ENCODE measurements at places on chromosomes 2 and 18.

DNA sequence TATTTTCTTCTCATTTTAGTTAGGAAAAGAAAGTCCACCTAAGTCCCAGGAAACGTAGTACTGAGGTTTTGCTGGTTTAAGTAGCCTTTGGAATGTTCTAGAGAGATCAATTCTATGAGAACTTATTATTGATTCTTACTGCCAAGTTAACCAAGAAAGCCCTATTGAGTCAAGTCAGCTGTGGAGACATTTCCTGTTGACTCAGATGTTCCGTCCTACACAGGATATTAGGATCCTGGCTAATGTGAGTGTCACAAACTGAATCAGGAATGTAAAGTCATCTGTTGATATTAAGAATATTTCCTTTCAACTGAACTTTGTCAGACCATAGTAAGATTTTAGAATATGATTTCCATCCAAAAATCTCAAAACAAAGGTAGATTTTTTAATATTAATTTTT, 654.3 kb downstream of the LRRTM4 start:
- no peak for DNase-seq

- no peak for DNase-seq
Observed at GRCh38 chr2:143686585-143687164, 557.5 kb downstream of the ARHGAP15 start.

- no peak for DNase-seq
Observed at GRCh38 chr2:219422952-219423534, 4.9 kb downstream of the DES start.

GRCh38 chr2:74343316-74343715, at the start of gene SLC4A5:
SLC4A5 (minus strand) TSS chr2:74343416; CDS start chr2:74315023, 28,393 bp downstream.
- no peak for DNase-seq

GRCh38 chr2:85222792-85223191, 89.6 kb downstream of the TCF7L1 start:
- DNase-seq, result no peak

- DNase-seq, result no peak
Observed at GRCh38 chr2:186032102-186032738, 293.6 kb downstream of the FSIP2 start.

DNA sequence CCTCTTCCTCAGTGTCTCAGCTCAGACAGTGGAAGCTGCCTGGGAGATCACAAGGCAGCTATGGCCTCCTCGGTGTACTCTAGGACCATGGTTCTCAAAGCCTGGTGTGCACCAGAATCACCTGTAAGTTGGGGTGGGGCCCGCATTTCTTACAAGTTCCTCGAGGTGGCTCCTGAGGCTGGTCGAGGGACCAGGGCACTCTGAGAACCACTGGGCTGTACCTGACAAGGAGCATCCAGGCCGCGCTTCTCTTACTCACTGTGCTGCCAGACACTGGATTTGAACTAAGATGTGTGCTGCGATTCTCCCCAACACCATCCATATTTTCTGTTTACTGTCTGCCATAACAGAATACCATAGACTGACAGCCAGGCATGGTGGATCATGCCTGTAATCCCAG, 59.5 kb downstream of the DIPK1C start:
- DNase-seq, result no peak

GRCh38 chr2:47655563-47655880, 127.4 kb upstream of the MSH6 start:
- DNase-seq, result no peak

- no peak for DNase-seq
Observed at GRCh38 chr18:3002732-3003131, 10.2 kb downstream of the LPIN2 start.

- no peak for DNase-seq
Observed at GRCh38 chr18:74291472-74291770, 342 bp downstream of the CYB5A start.

- no peak for DNase-seq
Observed at GRCh38 chr2:126894082-126894481, 4.6 kb upstream of the TEX51 start.

- no peak for DNase-seq
Observed at GRCh38 chr18:55404832-55405465, 183.0 kb downstream of the TCF4 start.

GRCh38 chr2:128300151-128301020, 18.3 kb downstream of the HS6ST1 start:
- no peak for DNase-seq

- DNase-seq, result no peak
Observed at GRCh38 chr2:62306751-62307468, 111.0 kb downstream of the B3GNT2 start.

GRCh38 chr2:45651415-45652089, at the start of gene PRKCE:
PRKCE (plus strand) TSS chr2:45651675.
- DNase-seq, result no peak

- no peak for DNase-seq
Observed at GRCh38 chr2:38499548-38500282, 103.0 kb downstream of the HNRNPLL start.

- no peak for DNase-seq
Observed at GRCh38 chr18:56545464-56545863, 92.9 kb downstream of the TXNL1 start.

DNA sequence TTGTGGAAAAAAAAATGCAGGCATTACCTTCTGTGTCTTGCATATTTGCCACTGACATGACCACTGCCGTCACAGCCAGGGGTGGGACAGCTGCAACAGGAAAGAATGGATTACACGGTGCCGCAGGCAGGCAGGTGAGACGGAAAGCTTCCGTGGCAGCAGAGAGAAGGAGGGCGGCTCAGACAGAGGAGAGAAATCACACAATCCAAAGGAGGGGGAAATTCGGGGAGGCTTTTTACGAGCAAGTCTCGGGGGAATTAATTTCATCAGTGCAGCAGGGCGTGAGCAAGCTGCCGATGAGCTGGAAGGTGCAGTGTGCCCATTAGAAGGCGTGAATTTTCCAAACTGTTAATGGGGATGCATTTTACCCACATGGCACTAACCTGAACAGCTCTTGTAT, 234.8 kb upstream of the PXDN start:
- peak; percentile 63 for DNase-seq

GRCh38 chr2:18501729-18502128, 58.7 kb downstream of the RDH14 start:
- no peak for DNase-seq

- no peak for DNase-seq
Observed at GRCh38 chr18:13048061-13048595, 57.0 kb downstream of the CEP192 start.

DNA sequence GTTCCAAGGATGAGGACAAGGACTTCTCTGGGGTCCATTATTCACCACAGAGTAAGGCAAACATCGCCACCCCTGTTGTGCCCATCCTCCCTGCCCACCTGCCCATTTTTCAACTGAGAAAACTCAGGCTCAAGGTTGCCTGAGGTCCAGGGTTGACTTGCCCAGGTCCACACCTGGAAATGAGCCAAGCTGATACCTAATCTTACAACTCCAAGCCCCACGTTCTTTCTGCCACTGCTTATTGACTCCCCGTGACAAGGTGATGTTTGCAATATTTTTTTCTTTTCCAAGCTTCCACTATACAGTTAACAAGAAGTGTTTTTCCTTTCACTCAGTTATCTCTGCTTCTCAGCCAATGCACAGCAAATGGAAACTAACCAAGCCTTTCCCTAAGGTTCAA, 39.0 kb downstream of the RNF152 start:
- no peak for DNase-seq

GRCh38 chr2:239271471-239271870, 129.3 kb downstream of the HDAC4 start:
- no peak for DNase-seq

- no peak for DNase-seq
Observed at GRCh38 chr18:79681484-79682387, 2.1 kb downstream of the CTDP1 start.

DNA sequence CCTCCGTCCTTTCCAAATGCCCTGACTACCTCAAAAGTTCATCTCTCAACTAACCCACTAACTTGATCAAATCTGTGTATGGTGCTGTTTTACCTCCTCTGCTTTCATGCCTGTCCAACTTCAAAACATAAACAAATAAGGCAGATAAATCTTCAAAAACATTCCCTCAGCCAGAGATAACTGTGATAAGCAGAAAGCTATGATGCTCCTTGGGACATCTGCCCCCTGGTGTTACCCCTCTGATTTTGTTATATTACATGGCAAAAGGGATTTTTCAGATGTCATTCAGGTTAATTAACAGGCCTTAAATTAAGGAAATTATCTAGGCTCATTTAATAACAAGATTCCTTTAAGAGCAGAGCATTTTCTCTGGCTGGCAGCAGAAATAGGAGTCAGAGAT, 810.8 kb upstream of the CHAC2 start:
- DNase-seq, result no peak

GRCh38 chr2:161384864-161385263, 31.2 kb upstream of the TBR1 start:
- DNase-seq, result no peak

GRCh38 chr18:37553633-37554398, 11.8 kb downstream of the CELF4 start:
- DNase-seq, result no peak

GRCh38 chr2:103284750-103285149, 522.9 kb downstream of the TMEM182 start:
- DNase-seq, result no peak

- DNase-seq, result no peak
Observed at GRCh38 chr2:134601264-134601663, 117.5 kb downstream of the TMEM163 start.

DNA sequence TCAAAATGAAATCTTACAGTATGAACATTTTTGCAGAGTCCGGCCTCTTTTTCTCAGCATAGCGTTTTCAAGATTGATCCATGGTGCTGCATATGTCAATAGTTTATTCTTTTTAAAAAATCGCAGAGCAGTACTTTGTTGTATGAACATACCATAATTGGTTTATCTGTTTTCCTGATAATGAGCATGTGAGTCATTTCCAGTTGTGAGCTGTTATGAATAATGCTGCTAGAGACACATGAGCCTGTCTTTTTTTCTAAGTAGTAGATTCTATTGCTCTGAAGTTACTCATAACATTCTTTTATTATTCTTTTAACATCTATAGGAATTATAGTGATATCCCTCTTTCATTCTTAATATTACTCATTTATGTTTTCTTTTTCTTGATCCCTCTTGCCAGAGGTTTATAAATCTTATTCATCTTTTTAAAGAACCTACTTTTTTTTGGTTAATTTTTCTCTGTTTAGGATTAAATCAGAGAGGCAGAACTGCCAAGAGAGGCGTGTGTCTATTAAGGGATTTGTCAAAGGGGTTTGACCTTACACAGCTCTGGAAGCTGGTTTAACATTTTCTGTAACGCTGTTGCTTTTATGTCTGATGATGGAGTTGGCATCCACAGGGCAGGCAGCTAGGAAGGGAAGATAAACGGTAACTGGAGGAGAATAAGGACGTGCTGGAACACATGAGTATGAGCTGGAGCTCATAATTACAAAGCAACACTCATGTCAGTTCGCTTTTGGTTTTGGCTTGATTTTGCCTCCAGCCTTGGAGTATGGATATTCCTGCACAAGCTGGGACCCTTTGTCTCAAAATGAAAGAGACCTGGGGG, 47.4 kb downstream of the MGAT5 start:
- no peak for DNase-seq

- no peak for DNase-seq
Observed at GRCh38 chr18:23684515-23685197, 4.6 kb upstream of the LAMA3 start.
